ENCODE measurements at places on chromosomes 16 and 17. TPM values are rescaled to one million over a fixed set of nuclear protein-coding genes. Genes with fewer than 3 reads are reported as not detected.

DNA sequence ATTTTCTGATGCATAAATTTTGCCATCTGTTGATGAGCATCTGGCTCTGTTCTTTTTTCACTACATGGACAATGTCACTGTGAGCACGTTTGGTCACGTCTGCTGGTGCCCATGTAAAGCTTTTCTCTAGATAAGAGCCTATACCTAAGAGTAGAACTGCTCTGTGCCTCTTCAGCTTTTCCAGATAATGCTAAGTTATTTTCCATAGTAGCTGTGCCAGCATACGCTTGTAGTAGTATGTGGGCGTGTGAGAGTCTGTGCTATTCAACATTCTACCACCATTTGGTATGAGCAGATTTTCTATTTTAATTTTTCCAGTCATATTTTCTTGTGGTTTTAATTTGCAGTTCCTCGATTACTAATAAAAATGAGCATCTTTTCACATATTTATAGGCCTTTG is 33.2 kb downstream of the VPS35L start:
- peaks cover 21% of the 10 kb centered on the region for H3K4me1 ChIP-seq
- H3K27ac ChIP-seq: peak overlapping the region; percentile 85
- DNase-seq: no peak
- H3K27me3 ChIP-seq: no peaks in the 10 kb centered on the region
- no peak overlapping the region for H3K4me3 ChIP-seq

Gene MEFV
- not detected for total RNA-seq

Gene YWHAE
- 407 TPM for total RNA-seq

- no peak overlapping the region for H3K27ac ChIP-seq
- no peaks in the 10 kb centered on the region for H3K4me1 ChIP-seq
- no peak for DNase-seq
- H3K27me3 ChIP-seq: no peaks in the 10 kb centered on the region
These were observed 8.0 kb downstream of the FANCA start for GRCh38 chr16:89808475-89808874.

DNA sequence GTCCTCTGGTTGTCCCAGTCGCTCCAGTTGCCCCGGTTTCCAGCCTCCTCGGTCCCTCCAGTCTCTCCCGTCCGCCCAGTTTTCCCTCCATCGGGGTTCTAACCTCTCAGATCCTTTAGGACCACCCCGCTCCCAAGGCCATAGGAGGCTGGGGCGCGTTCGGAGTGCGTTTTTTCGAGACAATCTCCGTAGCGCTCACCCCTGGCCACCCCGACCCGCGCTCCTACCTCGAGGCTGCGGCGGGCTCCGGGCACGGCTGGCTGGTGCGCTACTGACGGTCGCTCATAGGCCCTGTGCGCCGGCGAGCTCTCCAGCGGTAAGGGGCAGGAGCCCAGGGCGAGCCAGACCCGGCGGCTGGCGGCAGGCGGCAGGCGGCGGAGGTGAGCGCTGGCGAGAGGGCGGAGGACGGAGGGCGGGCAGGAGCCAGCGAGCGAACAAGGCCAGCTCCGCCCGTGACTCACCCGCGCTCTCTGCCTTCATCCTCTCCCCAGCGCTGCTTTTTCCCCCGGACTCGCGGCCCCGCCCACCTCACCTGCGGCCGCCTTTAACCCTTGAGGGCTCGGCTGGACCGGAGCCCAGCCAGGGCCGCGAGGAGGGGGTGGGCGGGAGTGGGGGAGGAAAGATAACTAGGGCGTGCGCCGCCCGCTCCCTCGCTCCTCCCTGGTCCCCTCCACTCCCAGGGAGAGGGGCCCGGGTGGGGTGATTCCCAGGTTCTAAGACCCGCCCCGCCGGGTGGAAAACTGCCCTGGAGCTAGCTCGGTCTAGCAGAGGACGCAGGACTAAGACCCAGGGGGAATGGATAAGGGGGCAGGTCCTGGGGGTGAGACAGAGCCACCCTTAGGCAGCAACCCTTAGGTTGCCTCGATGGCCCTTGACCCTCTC is at the start of gene SP6:
Gene SP6 (minus strand): TSS at position 472 of the 882 bp plus-strand sequence. CDS start 2,734 bp downstream, outside the sequence.
- H3K27me3 ChIP-seq: peaks cover 61% of the 10 kb centered on the region
- no peaks in the 10 kb centered on the region for H3K36me3 ChIP-seq
- DNase-seq: peak; percentile 92
- peaks cover 21% of the 10 kb centered on the region for H3K4me1 ChIP-seq
- peak within 1 kb of the TSS; percentile 57 for H3K27ac ChIP-seq

Measured in chondrocyte (in vitro differentiated cells).